Natural killer cell treated with Interleukin-12 subunit alpha and Interleukin-12 subunit beta and Interleukin-15 and Interleukin-18, amount 100 ng/mL, for 72 hours (primary cell): ENCODE measurements at places on chromosomes 2 and 18. TPM values are rescaled to one million over a fixed set of nuclear protein-coding genes. Genes with fewer than 3 reads are reported as not detected.

DNA sequence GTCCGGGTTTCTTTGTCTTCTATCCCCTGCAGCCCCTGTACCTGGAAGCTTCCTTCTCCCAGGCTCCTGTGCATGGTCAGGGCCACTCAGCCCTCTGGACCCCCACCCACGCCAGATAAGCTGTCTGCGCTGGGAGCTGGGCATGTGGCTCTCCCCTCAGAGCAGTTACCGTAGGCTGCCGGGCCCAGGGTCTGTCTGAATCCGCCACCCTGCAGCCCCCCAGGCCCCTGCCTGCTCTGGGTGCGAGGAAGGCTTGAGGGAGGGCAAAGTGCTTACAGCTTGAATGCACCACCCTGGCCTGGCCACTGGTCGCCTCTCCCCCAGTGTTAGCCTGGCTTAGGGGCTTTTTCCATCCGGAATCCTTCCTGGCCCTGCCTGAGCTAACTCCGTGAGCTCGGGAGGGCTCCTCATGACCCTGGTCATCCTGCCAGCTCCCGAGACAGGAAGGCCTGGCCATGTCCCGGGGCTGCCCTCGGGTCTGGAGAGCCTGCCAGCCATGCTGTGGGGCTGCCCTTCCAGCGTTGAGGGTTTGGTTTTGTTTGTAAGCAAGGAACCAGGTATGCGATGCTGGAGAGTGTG is 50.7 kb downstream of the ODC1 start:
- no peak for DNase-seq

DNA sequence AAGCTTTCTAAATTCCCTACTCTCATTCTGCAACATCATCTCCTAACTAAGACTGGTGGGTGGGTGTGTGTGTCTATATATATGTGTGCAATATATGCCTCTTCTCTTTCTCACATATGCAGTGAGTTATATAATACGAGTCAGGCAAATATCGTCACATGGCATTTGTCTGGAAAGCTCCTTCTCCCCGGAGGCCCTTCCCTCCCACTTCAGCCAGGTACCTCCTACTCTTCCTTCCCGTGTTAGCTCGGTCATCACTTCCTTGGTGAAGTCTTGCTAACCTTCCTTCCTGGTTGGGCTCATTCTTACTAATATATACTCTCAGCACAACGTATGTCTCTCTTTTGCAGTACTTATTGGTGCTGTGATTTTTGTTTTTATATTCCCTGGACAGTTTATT is 66.4 kb upstream of the NCK2 start:
- DNase-seq = no peak

DNA sequence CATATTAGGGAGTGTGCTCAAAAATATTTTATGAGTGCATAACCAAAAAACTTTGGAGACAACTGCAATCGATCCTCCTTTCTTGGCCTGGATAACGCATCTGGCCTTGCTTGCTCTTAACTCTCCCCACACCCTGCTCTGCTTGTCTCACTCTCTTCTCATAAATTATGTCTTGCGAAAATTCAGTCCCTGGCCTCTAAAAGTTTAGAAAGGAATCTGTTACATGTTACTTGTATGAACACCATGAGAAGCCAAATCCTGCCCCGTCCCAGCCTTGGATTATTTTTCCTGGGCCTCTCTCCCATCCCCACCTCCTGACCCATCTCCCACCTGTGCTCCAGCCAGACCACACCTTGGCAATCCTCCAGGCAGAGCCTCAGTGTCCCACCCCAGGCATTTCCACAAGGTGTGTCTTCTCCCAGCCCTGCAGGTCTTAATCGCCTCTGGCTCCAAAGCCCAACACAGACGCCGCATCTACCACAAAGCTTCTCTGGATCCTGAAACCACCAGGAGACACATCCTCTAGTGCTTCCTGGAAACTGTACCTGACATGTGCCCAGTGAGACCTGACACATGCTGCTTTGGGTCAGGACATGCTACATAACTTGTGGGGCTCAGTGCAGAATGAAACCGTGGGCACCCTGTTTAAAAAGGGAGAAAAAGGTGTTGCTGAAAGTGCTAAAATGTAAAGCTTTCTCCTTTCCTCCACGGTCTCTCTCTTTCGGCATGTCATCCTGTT is 99.6 kb upstream of the ST3GAL5 start:
- no peak for DNase-seq

DNA sequence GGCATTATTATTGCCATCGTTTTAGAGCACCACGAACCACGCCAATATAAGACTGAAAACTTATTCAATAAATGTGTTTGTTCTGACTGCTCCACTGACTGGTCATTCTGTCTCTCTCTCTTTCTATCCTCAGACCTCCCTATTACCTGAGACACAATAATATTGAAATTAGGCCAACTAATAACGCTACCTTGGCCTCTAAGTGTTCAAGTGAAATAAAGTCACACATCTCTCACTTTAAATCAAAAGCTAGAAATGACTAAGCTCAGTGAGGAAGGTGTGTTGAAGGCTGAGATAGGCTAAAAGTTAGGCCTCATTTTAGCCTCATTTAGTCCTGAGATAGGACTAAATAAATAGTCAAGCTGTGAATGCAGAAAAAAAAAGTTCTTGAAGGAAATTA is 38.8 kb downstream of the G6PC2 start:
- no peak for DNase-seq

UGT1A10 gene
- not detected for total RNA-seq

MYCN gene
- total RNA-seq = not detected

DNA sequence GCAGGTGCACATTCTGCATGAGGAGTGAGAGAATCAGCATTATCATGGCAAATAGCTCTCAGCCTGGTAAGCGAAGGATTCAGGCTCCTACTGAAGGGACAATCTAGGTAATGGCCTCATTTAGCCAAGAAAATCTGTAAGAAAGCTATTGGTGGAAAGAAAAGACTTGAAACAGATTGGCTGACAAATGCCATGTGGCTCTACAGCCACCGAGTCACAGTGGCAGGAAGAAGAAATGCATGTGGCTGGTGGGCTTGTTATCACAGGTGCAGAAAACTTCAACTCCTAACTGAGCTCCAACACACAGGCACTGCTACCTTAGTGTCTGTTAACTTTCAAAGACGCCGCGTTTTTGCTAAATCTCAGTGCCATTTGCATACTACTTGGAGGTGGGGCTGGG is 60.6 kb upstream of the REV1 start:
- DNase-seq = no peak

- DNase-seq = no peak
Observed at GRCh38 chr2:48122166-48122565, 215.9 kb upstream of the FBXO11 start.

DNA sequence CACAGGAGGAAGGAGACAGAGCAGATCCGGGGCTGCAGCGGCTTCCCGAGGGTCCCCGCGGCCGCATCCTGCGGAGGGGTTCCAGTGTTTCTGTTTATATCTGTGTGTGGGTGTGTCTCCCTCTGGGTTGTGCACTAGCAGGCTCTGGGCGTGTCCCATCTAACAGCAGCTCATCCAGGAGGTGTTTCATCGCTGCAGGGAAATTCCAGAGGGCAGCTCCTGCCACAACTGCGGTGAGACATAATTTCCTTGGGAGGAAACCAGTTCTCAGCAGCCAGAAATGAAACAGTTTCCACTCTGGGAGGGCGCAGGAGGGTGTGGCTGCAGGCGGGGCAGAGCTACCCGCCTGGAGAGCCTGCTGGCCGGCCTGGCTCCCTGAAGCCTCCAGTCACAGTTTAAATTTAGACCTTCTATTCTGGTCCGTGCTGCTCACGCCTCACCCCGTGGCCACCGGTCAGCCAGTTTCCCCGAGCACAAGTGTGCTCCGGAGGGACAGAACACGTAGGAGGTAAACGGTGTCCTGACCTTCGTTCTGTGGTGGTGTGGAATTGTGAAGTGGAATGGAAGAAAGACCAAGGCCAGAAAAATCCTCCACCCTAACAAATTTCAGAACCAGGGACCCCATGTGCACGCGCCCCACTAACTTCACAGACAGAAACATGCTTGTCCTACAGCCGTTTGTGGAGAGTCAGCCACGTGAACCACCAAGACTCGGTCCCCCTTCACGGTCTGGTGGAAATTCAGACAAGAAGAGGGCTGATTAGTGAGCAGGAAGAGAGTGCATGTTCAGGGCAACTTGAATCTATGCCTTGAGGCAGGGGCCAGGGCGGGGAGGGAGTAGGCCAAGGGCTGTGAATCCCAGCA is 50.2 kb downstream of the TEX44 start:
- no peak for DNase-seq

SNTG2 gene
- total RNA-seq = 0.31 TPM

NCKAP5 gene
- total RNA-seq = not detected

GRCh38 chr2:46284260-46284659 is 12.9 kb upstream of the EPAS1 start:
- no peak for DNase-seq

DNA sequence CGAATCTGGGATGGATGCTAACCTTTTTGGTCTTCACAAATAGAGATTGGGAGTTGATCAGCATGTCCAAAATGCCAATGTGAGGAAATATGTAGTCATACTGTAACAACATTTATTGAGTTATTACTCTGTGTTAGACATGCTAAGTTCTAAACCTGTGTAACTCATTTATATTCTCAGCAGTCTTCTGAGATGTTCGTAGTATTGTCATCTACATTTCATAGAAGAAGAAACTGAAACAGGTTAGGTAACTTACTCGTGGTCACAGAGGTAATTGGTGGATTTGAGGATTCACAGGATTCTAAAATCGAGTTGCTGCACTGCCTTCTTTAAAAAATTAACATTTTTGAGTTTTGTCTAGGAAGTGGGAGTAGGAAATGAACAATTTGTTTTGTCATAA is 162.1 kb downstream of the UBE2E3 start:
- DNase-seq = no peak

EFHD1 gene
- not detected for total RNA-seq
